ENCODE measurements at places on chromosomes 16 and 17.

- DNase-seq: no peak
Observed at GRCh38 chr16:15477802-15478201, 43.4 kb downstream of the BMERB1 start.

GRCh38 chr17:15398736-15399331 is 57.4 kb upstream of the TEKT3 start:
- no peak for DNase-seq

DNA sequence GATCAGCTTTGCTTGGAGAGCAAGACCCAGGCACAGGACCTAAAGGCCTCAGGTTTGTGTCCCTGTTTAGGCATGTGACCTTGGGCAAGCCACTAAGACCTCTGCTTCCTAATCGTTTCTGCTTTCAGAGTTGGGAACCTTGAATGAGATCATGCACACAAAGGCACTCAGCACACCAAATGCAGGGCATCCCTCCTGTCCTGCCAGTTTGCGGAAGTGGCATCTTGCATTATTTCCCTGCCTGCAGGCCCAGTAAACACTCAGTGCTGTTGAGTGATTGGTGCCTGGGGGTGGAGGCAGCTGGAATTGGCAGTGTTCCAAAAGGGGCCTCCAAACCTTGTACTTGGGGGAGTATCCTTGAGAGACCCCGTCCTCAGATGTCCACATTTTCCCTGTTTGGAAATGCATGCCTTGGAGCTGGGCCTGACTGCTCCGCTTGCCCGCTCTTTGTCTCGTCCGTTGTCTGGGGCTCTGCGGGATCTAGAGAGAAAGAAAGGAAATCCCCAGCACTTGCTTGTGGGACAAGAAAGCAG is 28.7 kb downstream of the MRM1 start:
- DNase-seq: no peak

DNA sequence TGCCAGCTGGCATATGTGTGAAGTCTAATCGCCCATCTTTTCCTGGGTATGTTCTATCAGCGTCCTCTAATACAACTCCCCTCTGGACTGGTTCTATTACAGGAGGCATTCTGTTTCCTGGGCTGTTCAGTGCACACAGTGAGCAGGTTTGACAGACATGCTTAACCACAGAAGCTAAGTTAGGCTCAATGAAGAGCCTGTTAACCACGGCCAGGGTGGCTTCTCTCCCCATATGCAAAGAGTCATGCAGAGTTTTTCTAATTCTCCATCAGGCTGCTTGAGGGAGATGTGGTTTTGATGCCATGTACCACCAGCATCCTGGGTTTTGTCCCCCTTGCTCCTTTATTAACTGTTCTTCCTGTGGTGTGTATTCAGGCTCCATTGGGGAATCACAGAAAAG is 57.2 kb upstream of the ALOX12 start:
- peak; percentile 8 for DNase-seq

DNA sequence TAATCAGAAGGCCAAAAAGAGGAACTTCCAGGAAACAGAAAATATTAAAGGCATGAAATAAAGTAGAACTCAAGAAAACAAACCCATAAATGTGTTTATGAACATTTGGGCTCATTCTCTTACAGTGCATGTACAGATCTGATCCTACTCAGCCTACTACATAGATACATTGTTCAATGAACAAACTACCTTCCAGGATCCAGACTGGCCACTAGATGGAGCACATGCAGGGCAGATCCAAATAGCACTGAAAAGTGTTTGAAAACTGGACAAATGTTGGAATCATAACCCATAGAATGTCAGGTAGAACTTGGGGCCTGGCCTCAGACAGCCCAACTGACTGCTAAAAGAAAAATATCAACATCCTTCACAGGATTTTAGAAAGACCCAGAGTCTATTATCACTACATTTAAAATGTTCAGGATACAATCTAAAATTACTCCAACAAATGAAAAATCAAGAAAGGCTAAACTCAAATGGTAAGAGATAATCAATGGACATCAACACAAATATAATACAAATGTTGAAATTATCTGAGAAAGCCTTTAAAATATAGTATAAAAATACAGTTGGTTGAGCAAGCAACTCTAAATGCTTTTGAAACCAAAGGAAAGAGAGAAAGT is 122.4 kb upstream of the NUDT7 start:
- DNase-seq: no peak

DNA sequence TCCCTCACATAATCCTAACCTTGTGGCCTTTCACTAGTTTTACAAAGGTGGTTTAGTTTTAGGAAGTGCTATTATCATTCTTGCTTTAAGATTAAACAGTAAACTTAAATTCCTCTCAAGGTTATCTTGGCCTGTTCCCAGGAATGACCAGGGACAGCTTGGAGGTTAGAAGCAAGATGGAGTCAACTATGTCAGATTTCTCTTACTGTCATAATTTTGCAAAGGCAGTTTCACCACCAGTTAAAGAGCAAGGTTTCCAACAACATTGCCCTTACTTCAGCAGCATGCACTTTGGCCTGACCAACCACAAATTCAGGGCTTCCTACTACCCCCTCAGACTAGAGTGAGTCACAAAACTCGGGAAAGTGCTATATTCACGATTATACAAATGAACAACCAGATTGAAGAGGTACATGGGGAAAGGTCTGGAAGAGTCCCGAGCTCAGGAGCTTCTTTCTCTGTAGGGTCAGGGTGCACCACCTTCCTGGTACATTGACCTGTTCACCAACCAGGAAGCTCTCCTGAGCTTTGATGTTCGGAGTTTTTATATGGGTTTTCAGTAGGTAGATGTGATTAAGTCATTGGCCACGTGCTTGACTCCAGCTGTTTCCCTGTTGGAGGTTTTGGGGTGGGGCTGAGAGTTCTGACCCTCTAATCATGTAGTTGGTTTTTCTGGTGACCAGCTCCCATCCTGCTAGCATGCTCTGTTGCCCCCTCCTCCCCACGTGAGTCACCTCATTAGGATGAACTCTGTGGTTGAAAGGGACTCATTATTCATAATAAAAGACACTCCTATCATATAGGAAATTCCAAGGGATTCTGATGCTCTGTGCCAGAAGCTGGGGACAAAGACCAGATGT is 19.4 kb downstream of the RHOT1 start:
- no peak for DNase-seq

GRCh38 chr16:83400234-83400633 is 407.5 kb upstream of the HSBP1 start:
- no peak for DNase-seq

DNA sequence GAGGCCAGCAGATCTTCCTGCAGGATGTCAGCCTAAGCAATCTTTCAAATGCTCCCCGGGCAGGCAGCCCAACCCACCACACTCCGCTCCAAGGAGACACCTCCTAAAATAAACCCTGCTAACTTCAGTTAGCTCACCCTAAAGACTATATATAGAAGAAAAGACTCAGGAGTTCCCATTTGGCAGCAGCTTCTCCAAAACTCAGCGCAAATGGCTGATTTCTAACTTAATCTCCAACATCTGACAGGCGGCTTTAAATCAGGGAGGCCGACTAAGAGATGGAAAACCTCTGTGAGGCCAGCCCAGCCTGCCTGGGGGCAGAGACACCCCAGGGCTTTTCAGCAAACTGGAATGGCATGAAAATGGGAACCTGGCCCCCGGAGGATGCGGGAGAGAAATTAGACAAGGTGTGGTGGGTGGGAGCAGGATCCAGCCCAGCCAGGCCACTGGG is 91.6 kb downstream of the XYLT1 start:
- no peak for DNase-seq

DNA sequence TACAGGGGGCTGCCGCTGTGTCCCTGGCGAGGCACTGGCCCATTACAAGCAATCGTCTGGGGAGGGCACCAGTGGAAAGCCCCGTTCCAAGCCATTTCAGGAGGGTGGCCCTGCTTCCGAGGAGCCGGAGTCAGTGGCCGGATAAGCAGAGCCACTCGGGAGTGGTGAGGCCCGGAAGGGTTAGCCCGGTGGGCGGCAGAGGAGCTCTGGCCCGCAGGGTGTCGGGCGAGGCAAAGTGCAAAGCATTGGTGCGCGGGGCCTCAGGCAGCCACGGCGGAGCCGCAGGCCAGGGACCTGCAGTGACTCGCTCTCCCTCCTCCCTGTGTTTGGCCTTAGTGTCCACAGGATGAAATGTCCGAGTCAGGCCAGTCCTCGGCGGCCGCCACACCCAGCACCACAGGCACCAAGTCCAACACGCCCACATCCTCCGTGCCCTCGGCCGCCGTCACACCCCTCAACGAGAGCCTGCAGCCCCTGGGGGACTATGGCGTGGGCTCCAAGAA is 24.6 kb downstream of the NME3 start:
- DNase-seq: no peak

Data from GM12878 (cell line).